ENCODE measurements at places on chromosomes 5 and 9. TPM values are rescaled to one million over a fixed set of nuclear protein-coding genes. Genes with fewer than 3 reads are reported as not detected.

DNA sequence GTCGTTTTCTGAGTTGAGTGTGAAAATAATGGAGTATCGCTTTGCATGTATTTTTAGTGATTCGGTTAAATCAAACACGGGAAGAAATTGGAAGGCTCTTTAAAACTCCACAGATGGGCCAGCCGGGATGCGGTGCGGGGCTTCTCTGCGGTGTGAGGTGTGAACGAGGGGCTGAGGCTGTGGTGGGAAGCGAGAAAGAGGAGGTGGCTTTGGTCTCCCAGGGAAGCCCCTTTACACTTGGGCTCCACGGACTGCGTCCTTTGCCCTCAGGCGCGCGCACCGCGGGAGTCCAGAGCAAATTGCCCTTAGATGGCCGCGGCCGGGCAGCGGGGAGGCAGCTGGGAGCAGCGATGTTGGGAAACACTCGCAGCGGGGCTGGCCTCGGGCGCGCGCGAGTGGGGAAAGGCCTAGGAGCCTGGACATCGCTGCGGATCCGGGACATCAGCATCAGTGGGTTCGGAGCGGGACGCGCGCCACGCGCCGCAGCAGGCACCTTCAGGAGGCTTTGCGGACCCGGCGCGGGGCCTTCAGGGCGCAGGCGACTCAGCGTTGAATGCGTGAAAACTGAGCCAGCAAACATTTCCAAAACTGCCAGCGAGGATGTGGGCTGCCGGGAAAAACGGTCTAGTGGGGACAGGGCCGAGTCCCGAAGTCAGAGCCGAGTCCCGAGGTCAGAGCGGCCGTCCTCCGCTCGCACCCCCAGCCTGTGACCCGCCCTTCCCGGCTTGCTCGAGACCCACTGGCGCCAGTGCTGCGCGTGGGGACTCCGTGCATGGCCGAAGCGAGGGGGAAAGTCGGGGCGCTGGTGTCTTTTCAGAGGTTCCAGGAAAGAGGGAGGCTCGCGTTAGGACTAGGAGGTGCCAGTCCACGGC lies 6.5 kb downstream of the IRX1 start:
- peak; percentile 16 for DNase-seq

DNA sequence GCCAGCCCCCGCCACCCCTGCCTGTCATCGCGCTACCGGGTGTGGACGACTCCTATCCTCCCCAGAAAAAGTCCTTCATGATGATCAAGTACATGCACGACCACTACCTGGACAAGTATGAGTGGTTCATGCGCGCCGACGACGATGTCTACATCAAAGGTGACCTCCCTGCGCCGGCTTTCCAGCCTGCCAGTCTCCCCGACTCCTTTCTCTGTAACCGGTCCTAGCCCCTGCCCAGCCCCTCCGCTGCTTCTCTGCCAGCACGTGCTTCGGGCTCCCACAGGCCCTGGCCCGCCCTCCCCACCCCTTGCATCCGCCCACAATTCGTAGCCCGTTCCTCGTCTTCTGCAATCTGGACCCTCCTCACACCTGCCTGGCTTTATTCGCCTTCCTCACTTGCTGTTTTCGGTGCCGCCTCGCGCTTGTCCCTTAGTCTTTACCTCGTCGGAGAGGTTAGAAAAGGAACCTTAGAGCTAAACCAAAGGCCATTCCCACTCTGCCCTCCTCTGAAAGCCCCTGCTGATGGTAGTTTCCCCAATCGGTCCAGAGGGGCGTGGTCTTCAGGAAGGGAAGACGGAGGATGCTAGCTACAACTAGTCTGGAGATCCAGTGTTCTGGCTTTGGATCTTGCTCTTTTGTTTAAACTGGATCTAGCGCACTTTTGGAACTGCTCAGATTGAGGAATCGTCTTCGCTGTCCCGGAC lies 1.4 kb downstream of the CHSY3 start:
- DNase-seq = no peak

DNA sequence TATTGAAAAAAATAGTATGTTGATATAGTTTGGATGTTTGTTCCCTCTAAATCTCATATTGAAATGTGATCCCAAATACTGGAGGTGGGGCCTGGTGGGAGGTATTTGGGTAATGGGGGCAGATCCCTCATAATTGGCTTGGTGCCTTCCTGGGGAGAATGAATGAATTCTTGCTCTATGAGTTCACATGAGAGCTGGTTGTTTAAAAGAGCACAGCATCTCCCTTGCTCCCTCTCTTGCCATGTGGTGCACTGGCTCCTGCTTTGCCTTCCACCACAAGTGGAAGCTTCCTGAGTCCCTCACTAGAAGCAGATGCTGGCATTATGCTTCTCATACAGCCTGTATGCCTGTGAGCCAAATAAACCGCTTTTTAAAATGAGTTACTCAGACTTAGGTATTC lies 154.8 kb downstream of the ADAMTS6 start:
- no peak for DNase-seq

GRCh38 chr5:177495243-177496060 lies 2.0 kb downstream of the PDLIM7 start:
- peak; percentile 87 for DNase-seq

LAMC3 gene
- total RNA-seq = not detected

LECT2 gene
- not detected for total RNA-seq

WDR38 gene
- total RNA-seq = not detected

DNA sequence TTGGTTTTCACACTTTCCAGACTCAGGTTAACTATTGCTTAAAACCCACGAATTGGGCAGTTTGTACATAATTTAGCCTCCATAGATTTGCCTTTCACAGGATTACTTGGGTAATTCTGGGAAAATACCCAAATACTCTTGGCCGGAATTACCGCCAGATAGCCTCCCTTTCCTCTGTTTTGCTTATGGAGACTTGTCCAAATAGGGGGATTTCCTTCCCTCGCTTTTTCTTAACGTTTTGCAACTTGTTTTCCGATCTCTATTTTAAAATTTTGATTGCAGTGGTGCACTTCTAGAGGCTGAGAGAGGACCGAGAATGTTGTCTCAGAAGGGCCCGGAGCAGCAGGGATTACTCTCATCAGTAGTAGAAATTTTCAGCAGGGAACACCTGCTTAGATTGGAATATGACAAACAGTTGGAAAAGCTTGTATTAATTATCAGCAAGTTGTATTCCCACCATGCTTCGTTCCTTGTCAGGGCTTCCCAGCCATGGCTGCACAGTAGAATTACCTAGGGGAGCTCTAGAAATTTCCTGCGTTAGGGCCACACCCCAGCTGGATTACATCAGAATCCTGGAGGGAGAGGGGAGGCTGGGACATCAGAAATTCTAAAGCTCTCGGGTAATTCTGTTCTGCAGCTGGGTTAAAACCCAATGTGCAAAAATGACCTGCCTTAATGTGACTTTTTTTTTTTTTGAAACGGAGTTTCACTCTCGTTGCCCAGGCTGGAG lies 329.1 kb downstream of the SH3GL2 start:
- DNase-seq = no peak

Measured in M059J (cell line).